ENCODE measurements at places on chromosomes 6 and 20.

DNA sequence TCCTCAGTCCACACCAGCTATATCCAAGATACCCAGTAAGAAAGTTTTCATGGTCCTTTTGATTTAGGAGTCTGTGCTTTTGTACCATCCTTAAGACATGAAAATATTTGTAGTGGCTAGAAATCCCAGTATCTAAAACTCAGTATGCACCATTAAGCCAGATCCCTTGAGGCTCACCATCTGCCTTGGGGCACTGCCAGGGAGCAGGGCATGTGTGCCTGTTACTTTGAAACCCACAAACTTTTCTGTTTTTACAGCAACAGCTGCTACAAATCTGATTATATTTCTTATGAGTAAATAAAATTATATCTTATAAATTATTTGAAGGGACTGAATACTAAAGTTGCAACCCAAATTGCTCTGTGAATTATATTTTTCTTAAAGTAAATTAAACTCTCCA lies 290.5 kb upstream of the MANEA start:
- DNase-seq: no peak

DNA sequence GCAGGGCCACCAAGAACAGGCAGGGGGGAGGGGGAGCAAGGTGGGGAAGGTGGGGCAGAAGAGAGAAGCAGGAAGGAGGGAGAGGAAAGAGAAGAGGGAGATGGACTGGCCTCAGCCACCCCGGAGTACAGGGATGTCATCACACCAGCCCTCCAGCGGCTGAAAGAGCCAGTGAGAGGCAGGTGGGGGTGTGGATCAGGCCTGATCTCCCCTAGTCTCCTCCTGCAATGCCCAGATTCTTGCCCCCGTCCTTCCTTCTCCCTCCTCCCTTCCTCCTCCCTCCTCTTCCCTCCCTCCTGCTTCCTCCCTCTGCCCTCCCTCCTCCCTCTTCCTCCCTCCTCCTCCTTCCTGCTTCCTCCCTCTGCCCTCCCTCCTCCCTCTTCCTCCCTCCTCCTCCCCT lies 61.5 kb downstream of the YTHDF1 start:
- DNase-seq: no peak

DNA sequence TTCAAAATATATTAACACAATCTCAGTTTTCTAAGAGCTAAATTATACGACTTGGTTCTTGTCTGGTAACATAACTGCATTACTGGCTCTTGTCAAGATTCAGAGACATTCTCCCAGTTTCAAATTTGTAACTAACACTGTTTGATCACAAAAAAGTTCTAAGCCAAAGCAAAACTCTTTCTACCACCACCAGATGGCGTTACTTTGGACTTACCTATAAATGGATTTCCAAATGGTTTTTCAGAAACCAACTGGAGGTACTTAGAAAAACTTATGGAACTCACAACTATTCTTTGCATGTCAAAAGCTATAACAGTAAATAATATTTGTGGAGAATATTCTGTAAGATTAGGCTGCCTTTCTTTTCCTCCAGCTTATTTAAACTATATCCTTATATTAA lies 34.2 kb upstream of the GFRAL start:
- DNase-seq: no peak

DNA sequence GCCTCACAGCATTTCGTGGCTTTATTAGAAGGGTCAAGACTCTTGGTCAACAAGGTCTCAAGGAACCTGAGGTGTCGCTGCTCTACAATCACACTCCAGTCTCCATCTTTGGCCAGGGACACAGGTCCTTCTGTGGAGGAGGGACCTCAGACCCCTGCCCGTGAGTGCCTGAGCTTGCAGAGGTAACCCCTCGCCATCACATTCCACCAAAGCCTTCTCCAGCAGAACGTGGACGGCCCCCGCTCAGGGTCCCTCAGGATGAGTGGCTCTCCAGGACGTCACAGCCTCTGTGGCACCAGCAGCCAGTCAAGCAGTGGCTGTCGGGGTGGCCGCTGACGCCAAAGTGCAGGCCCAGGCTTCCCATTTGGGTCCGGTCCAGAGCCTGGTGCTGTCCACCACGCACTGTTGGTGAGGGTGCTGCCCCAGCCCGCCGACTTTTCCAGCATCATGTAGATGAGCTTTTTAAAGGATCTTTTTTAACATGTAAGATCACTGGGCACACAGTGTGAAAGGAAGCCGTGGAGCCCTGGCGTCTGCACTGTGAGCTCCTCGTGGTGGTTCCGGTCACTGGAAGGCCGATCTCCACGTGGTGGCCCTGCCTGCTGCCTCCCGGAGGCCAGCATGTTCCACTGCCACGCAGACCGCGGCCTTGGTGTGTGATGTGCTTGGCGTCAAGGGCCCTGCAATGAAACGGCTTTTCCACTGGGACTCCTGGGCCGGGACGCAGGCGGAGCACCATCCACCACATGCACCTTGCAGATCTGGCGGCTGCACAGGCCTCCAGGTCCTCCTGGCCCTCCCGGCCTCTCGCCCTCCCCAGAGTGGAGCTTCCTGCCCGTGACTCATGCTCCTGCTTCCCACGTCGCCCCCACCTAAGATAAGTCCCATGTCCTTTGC lies 8.3 kb upstream of the KIF25 start:
- no peak for DNase-seq

DNA sequence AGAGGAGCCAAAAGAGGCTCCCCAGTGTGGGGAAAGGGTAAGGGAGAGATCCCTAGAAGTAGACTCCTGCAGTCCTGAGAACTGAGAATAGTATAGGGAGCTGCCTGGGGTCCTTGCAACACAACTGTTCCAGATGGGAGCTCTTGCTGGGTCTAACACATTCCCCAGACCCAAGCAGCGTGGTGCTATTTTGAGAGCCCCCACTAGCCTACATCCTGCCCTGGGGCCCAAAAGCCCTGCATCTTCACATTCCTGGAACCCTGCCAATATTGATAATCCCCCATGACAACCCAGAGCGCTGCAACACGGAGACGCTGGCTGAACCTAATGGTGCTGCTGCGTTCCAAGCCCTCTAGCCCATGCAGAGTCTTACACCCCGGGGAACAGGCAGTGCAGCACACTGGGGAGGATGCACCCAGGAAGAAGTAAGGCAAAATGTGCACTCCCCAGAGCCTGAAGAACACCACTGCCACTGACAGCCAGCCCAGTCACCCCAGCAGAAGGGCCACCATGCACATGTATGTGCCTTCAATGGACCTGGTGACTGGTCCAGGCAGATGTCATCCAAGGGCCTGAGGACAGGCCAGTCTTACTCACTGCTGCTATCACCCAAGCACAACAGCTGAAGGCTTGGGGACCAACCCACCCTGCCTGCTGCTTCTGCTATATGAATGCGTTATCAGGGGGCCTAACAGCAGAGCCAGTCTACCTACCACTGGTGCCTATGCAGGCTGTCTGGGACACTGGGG lies 7.0 kb upstream of the RNF217 start:
- no peak for DNase-seq

DNA sequence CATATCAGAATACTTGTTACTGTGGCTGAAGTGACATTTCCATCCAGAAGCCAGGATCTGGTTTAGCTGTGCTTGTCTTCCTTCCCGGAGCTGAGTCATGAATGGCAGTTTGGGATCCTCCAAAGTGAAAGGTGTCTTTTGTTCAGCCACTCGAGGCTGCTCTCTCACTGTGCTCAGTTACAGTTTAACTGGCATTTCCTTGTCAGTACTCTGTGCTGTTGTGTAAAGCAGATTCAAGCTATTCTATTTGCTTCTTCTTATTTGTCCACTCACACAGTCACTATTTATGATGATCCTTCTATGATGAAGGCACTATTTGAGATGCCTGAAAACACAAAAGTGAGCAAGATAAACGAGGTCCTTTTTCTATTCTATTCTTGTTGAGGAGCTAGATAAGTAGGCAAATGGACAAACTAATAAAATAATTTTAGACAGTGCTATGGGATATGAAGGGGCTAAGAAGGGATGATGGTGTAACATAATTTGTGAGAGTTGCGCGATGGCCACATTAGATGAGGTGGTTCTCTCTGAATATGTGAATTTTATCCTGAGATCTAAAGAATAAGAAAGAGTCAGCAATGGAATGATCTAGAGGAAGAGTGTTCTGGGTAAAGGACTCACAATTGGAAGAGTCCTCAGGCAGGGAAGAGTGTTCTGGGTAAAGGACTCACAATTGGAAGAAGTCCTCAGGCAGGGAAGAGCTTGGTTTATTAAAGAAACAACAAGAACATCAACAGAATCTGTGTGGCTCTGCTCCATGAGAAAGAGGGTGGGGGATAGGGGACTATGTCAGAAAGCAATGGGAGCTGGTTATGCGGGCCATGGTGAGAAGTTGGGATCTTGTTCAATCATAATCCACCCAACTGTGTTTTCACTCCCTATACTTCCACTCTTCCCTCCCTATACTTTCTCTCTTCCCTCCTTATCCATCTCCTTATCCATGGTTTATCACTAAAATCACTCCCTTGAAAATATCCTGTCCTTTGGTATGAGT lies 40.1 kb downstream of the CYP24A1 start:
- DNase-seq: no peak

DNA sequence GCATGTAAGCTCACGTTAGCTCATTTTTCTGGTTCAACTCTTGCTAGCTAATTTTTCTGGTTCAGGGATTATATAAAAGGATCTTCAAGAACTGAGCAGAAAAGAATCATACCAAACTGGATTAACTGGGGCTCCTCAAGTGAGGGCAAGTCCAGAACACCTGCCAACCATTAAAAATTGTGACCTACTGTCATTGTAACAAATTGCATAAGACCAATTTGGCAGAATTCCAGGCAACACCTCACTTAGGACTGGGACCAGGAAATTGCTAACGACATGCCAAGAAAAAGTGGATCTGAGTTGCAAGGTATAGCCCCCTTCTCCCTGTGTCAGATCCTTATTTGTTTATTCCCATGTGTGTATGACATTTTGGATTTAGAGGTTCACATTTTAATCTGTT lies 216.6 kb downstream of the HIVEP2 start:
- DNase-seq: no peak

DNA sequence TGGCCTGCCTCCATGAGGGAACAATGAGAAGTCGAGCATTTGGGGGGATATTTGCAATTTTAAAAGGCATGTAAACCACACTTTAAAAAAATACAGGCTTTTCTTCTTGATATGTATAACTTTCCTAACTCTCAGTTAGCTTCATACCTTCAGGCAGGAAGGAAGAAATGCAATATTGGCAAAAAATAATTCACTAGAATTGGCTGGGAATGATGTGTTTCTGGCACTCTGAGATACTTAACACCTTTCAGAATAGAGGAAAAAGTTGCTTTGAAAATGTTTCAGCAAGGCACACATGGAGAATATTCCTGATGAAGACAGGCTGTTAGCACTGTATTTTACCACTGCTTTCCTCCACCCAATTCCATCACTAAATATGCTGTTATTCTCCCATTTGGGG lies 747.6 kb downstream of the HDGFL1 start:
- no peak for DNase-seq

DNA sequence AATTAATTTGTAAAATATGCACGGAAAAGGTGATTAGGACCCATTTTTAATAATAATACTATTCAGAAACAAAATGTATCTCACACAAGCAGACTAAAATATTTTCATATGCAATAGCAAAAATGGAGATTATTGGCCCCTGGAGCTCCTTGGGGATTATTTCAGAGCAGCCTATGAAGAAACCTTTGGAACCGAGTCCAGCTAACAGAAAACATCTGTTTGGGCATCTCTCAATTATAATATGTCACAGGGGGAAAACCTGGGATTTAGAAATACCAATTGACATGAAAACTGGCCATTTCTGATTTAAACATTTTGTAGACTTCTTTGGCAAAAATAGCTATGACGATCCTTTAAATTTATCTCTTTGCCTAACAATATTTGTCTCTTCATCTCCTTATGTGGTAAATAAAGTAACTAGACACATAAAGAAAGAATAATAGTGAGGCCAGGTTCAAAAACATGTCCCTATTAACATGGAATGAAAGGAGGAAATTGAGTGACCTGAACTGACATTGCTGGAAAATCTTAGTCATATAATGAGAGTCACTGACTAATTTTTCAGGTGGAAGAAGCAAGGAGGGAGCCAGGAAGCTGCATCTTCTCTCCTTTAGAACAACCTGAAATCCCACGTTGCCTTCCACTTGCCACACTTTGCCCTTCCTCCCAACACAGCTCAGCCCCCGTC lies 199.0 kb downstream of the SOD2 start:
- no peak for DNase-seq

DNA sequence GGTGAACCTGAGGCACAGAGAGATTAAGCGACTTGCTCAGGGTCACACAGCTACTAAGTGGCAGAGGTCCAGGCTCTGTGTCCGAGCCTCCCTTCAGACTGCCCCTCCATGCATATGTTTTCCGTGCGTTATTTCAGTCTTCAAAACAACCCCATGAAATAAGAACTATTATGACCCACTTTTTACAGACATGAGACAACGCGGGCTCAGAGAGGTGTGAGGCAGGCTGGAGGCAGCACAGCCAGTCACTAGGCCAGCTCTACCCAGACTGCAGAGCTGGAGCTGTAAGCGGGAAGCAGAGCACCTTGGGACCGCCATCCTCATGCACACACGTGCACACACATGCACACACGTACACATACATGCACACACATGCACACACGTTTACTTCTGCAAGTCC lies 62.3 kb downstream of the PSMG4 start:
- DNase-seq: no peak

DNA sequence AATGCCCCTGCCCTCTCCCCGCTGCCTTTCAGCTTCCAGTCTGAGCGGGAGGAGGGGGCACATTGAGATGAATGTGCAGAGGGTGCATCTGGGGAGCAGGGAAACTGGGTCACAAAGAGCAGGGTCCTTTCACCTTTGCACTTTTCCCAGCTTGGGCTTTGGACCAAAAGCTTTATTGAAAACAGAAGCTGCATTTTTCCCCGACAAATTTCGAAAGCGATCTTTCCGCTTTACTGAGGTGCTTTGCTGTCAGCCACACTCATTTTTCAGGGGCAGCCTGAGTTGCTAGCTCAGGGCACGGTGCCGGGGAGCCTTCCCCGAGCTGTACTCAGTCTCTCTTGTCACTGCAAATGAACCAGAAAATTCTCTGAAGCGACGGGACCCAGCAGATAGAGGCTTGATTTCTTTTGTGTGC lies 283.7 kb upstream of the SOX4 start:
- no peak for DNase-seq

- no peak for DNase-seq
These were observed 781.0 kb upstream of the ADGRB3 start for GRCh38 chr6:67854098-67854497.

DNA sequence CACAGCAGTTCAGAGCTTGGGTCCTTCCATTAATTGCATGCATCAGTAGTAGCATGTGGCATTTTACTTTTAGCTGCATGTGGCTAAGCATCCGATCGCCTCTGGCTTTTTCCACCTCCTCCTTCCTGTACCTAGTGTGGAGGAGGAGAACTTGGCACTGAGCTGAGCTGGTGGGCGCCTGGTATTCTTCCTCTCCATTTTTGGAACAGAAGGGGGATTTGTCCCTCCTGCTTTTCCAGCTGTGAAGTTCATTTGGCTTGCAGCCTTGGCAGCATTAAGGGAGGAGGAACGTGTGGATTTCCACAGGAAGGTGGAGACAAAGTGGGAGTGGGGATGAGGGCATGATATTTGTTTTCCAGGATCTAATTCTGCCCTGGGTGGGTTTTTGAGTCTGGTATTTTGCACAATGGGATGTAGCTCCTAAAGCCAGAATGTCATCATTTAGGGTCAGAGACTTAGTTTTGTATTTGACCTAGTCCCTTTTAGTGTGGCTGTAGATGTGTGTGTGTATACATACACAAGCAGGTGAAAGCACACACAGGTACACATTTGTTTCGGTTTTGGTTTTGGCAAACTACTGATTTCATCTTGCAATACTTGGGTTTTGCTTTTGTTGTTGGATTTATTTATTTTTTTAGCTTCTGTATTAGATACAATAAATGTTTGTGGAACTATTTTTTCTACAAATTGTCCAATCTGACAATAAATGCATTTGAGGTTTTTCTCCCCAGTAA lies 90.0 kb downstream of the SASH1 start:
- no peak for DNase-seq
